Stimulated activated CD8-positive, alpha-beta memory T cell treated with anti-CD3 and anti-CD28 coated beads, Interleukin-15, amount 100 ng/mL, for 24 hours (primary cell): ENCODE measurements at places on chromosomes 2 and 18.

- DNase-seq: no peak
Measured at GRCh38 chr2:179538406-179539123, 273.9 kb upstream of the SESTD1 start.

- no peak for DNase-seq
Measured at GRCh38 chr2:20619624-20620024, 31.3 kb downstream of the HS1BP3 start.

GRCh38 chr2:186734957-186735734 is 41.3 kb downstream of the FAM171B start:
- DNase-seq: no peak

- DNase-seq: no peak
Measured at GRCh38 chr2:238092486-238093035, 7.6 kb upstream of the ESPNL start.

DNA sequence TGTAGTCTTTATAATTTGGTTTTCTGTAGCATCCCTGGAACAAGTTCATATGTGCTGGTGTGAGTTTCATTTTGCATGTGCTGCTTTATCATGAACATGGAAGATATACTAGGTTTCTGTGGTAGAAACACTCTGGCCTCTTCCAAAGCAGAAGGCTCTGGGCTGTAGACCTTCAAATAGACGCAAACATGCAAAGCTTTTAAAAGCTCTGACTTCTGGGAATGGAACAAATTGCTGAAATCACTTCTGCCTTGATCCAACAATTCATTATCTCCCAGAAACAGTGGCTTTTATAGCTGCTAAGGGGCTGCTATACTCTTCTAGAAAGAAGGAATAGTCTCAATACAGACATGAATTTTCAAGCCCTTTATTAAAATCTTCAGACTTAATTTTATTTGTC is 382.2 kb downstream of the LRP1B start:
- no peak for DNase-seq

DNA sequence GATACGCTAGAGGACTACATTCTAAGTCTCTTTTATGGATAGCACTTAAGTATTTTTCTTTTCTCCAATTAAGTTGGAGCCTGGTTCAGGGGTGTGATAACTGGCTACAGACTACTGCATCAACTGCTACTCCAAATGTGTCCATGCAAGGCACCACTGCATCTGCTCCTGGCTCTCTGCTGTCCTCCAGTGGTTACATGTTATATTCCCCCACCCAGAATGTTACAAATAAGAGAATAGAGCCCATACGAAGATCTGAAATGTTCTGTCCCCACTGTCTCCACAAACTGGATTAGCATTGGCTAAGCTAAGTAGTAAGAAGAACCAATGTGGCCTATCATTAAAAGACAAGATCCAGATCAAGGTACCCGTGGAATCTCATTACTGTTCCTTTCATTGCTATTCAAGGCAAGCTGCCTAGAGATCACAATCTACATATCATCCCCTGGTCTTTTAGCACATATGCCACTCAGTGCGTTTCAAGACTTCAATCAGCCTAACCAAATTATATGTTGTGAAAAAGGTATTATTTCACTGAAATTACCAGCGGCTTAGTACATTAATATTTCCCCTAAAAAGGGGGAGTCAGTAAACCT is 308.3 kb upstream of the SLC8A1 start:
- no peak for DNase-seq

DNA sequence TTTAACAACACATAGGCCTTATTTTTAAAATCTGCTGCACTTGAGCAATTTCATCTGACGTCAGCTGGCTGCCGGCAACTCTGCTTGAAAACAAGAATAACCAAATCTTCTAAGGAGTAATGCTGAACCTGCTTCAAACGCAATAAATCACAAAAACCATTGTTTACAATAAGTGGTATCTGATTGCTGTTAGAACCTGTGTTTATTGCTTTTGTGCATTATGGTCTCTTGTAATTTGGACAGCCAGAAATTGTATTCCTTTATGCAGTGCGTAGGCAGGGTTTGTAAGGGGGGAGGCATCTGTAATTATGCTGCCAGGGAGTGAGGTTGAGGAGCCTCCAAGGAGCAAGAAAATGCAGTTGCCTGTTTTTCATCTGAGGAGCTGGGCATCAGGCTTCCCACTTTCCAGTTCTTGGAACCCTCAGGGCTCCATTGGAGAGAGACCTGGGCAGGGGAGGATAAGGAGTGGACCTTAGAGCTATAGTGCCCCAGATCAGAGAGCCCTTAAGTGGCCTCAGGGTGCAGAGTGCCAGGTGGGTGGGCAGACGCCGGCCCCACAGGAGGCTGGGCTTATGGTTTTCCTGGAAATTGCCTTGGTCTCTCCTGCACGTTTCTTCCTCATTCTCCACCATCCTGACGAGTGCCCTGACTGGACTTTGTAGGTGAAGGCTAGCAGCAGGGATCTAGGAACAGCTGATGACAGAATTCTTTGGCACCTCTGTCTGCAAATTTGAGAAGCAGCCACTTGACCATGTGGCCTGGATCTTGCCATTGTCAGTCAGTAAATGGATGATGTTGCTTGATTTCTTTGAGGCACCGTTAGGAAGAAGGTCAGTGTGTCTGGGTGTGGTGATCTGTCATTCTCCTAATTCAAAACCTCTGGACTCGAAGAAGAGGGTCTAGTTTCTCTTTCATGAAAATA is 129.2 kb downstream of the KLHL29 start:
- DNase-seq: no peak

- DNase-seq: no peak
Measured at GRCh38 chr2:240994171-240994896, 4.1 kb upstream of the SNED1 start.

DNA sequence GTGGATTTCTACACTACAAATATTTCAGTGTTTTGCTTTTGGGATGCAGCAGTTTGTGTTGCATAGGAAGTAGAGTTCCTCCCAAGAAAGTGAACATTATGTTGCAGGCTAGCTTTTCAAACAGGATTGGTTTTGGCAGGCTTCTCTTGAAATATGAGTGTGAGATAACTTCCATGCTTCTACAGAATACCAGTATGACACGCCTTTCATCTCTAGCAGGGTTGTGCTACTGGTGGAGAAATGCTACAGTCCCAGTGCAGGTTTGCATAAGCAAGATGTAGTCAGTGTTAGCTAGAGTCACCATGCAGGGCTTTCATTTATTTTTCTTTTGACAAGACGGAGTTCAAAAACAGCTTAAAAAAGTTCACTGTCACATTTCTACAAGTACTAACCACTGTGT is 17.1 kb upstream of the CAVIN2 start:
- DNase-seq: no peak

DNA sequence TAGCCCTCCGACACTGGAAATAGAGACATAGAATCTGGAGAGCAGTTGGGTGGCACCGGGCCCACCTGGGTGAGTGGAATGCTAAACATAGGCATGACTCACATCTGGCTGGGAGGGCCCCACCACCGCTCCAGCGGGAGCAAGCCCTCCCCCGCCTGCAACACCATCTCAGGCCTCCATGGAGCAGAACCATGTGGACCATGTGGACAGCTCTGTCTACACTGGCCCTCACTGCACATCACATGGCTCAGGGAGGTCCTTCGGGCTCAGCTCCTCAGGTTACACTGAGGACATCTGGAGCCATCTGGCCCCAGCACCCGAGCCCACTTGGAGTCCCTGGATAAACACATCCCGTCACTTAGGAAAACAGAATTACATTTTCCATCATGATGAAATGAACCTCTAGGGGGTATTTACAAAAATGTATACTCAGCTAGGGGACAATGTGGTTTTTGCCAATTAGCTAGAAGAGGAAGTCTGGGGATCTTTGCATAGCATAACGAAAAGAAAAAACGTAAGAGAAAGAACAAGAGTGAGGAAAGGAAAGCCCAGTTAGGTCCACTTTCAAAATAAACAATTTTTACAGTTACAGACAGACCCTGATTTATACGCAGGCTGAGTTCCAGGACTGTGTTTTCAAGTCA is 30.7 kb upstream of the MLPH start:
- DNase-seq: no peak

DNA sequence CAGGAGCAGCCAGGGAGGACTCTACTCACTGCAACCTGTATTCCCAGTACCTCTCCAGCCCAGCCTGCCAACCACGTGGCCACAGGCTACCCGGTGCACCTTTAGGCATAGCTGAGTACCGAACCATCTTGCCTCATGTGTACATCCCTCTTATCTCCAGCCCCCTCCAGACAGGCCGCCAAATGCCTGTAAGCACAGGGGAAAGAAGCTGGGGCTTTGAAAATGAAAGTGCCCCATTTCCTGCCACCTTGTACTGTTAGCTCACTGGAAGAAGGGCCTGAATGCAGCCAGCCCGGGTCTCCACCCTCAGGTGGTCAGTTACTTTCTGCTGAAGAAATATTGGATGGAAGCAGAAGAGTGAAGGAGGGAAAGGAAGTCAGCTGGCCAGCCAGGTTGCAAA is 27.2 kb upstream of the RFX8 start:
- DNase-seq: no peak

DNA sequence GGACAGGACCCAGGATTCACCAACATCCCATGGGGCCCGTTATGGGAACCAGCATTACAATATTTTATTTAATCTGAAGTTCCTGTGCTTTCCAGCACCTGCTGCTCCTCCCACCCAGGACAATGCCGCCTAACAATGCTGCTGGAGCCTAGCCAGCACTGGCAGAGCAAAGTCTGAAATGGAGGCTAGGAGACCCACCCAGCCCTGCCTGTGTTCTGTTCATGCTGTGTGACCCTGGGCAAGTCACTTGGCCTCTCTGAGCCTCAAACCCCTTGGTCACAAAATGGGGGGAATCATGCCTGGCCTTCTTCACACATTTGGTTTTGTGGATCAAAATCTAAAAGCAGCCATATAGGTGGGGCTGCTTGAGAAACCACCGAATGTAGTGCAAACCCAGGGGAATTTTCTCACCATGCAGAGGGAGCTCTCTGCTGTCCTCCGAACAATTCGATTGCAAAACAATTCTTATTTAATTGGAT is 38.5 kb upstream of the ODC1 start:
- DNase-seq: no peak

GRCh38 chr2:219967247-219968245 is 340.1 kb downstream of the SLC4A3 start:
- no peak for DNase-seq

DNA sequence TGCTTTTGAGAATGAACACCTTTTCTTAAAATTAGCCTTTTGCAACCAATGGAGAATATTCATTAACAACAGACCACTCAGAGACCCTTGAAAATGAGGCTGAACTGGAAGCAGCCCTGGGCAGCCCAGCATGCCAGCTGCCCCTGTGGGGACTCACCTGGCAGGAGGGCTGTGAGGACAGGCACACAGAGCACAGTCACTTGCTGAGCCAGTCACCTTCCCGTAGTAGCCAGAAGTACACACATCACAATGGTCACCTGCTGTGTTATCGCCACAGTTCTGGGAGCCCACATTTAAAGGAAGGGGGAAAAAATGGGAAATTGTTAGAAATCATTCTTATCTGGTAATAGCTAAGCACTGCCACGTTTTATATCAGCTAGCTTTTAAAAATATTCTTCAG is 115.5 kb downstream of the LAMA1 start:
- no peak for DNase-seq

- DNase-seq: no peak
Measured at GRCh38 chr2:80054346-80054675, 250.2 kb downstream of the LRRTM1 start.

DNA sequence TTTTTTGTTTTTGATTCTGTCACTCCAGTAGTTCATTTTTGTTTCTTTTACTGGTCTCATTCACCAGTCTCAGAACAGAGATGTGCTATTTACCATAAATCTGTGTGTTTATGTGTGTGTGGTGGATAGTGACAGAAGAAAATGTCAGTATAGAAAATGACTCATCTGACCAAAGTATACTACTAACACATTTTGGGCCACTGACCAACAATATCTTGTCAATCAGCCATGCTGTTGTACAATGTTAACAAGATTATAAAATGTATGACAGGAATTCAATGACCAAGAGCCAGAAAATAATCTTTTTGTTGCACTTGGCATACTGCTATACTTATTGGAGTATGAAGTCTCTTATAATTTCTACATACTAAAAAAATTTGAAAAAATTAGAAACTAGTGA is 1081.4 kb upstream of the NRXN1 start:
- no peak for DNase-seq

DNA sequence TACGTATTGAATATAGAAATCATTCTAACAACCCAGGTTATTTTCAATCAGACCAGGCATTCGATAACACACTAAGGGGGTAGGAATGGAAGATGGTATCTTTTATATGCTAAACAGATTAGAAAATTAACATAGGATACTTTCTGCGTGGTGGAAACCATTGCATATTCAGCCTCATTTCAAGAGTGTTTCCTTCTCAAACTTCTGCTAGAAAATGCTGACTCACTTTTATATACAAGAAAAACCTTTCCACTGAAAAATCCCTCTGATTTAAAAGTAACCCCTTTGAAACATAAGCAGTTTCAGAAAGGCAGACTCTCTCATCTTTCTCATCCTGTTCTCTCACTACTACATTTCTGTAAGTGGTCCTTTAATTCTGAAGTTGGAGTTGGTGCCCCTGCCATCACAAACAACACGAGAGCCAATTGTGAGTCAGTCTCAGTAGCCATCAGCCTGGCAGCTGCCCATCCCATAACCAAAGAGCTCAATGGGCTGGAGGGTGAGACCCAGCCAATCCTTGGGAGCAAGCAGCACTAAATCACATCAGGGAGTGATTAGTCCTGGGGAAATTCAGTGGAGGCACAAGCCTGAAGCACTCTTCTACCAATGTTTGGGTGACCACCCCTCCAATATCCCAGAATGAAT is 343.1 kb downstream of the CELF4 start:
- no peak for DNase-seq

DNA sequence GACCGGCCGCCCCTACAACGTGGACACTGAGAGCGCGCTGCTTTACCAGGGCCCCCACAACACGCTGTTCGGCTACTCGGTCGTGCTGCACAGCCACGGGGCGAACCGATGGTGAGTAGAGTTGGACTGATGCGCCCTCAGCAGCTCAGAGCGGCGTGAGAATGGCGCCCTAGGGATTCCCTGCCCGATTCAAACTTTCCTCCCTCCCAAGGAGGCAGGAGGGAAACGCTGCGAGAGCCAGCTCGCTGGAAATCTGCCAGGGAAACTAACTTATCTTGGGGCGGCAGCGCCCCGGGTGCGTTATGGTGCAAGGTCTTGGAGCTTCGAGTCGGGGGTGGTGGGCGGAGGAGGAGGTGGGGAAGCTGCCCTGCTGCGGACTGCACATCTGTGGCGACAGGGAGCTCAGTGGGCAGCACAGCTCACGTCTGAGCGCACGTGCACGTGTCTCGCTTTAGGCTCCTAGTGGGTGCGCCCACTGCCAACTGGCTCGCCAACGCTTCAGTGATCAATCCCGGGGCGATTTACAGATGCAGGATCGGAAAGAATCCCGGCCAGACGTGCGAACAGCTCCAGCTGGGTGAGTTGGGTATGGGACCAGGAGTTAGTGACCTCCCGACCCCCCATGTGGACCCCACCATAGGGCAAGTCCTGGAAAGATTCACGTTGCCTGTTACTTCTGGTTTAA is 697 bp downstream of the ITGA4 start:
- DNase-seq: peak; percentile 35

- no peak for DNase-seq
Measured at GRCh38 chr2:61898810-61899209, 6.7 kb upstream of the COMMD1 start.
